ENCODE measurements at places on chromosomes 3 and 15.

- DNase-seq, result no peak
Observed at GRCh38 chr3:46695962-46696894, 2.7 kb upstream of the ALS2CL start.

GRCh38 chr3:11907667-11908660, 61.3 kb upstream of the TAMM41 start:
- no peak for DNase-seq

- DNase-seq, result no peak
Observed at GRCh38 chr3:10869460-10869859, 53.4 kb downstream of the SLC6A11 start.

DNA sequence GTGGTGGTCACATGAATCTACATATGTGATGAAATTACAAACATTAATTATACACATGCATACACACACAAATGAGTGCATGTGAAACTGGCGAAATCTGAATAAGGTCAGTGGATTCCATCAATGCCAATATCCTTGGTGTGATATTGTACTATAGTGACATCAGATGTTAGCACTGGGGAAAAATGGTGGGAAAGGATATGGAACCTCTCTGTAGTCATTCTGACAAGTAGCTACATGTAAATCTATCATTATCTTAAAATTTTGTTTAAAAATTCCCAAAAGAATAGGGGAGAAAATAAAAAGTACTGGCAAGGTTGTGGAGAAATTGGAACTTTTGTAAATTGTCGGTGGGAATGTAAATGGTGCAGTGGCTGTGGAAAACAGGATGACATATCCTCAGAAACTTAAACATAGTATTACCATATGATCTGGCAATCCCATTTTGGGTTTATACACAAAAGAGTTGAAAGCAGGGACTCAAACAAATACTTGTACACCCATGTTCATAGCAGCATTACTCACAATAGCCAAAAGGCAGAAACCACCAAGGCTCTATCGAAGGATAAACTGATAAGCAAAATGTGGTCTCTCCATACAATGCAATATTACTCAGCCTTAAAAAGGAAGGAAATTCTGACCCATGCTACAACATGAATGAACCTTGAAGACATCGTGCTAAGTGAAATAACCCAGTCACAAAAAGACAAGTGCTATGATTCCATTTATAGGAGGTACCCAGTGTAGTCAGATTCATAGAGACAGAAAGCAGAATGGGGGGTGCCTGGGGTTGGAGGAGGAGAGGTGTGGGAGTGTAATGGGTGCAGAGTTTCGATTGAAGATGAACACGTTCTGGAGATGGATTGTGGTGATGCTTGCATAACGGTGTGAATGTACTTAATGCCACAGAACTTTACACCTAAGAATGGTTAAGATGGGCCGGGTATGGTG, 25.3 kb upstream of the HRH1 start:
- DNase-seq, result peak; percentile 34

DNA sequence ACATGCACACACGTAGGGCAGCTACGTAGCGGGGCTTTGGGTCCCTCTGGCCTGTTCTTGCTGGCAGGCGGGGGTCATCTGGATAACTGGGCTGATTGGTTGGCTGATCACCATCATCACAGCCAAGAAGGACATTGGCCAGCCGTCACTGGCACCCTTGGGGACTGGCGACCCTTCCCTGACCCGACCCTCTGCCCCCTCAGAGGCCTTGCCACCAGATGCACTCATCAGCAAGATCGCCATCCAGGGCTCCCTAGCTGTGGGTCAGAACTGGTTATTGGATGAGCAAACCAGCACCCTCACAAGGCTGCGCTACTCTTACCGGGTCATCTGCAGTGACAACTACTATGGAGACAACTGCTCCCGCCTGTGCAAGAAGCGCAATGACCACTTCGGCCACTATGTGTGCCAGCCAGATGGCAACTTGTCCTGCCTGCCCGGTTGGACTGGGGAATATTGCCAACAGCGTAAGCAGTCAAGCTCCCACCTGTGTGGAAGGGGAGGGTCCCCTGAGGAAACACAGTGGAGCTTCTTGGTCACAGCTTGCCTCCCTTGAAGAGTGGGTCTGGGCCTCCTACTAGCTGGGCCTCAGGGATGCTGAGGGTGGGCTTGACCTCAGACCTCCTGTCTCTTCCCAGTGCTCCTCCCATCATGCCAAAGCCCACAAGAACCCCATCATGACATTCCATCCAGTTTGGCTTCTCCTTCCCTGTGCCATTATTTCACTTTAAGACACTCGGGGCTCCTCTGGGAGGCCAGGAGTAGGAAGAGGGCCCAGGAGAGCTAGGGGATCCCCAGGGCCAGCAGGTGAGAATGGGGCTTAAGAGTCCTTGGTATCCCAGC, 2.4 kb downstream of the DLL4 start:
- DNase-seq, result no peak

DNA sequence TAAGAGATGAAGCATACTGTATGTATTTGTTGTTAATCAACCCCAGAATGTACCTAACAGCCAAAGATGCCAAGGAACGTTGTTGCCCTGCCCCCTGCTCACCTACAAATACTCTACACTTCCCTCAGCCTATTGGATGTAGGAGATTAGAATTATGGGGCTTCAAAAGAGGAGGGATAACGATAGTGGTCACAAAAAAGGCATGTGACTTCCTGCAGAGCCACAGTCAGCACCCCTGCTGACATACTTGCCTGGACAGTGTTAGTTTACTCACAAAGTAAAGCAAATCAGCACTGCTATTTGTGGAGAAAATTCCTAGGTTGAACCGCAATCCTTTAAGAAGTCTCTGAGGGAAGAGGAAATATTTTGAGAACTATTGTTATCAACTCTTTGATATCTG, 37.9 kb downstream of the PARP15 start:
- DNase-seq, result no peak

GRCh38 chr15:85394554-85395333, 14.3 kb downstream of the AKAP13 start:
- DNase-seq, result no peak
